Activated B cell treated with CpG ODN at 0.5 μM for 24 hours (primary cell): ENCODE measurements at places on chromosomes 5 and 9. TPM values are rescaled to one million over a fixed set of nuclear protein-coding genes. Genes with fewer than 3 reads are reported as not detected.

Gene ADGRD2
- total RNA-seq: not detected in 2 replicates

Gene ARID3C
- not detected in 2 replicates for total RNA-seq

Gene INPP5E
- 22.8 and 26.6 TPM in 2 replicates for total RNA-seq

Gene TLX3
- not detected in 2 replicates for total RNA-seq

DNA sequence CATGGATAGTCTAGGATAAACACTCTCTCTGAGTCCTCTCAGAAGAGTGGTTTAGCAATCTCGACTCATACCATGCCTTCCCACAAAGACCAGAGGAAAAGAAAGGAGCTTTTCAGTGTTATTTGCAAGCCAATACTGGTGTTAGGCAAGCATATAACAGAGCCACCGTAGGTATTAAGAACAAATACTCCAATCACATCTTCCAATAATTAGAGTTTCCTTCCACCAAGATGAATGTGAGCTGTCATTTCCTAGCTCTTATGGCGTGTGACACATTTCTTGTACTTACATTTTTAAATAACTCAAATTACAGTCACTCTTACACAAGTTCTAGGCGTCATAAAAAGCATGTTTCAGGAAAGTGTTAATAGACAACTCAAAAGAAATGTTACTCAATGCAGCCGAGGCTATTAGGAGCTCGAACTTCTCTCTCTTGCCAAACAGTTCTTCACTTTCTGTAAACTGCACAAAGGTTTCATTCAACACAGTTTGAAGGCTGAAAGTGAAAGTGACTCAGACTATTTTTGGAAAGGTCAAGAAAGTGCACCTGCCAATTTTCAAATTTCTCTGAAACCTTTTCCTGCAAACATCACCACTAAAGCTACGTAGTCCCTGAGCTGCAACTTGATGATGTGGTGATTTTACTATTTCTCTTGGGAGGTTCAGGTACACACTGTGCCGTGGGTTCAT is 153.8 kb downstream of the AUH start:
- no peaks in the 10 kb centered on the region for H3K27me3 ChIP-seq
- peak overlapping the region; percentile 47 for H3K4me3 ChIP-seq
- H3K4me1 ChIP-seq: peaks cover 36% of the 10 kb centered on the region
- H3K27ac ChIP-seq: peak overlapping the region; percentile 83
- no peak for DNase-seq
- H3K36me3 ChIP-seq: no peaks in the 10 kb centered on the region

- no peak overlapping the region for H3K27ac ChIP-seq
- no peaks in the 10 kb centered on the region for H3K36me3 ChIP-seq
- H3K4me3 ChIP-seq: no peak overlapping the region
- DNase-seq: no peak
- H3K4me1 ChIP-seq: no peaks in the 10 kb centered on the region
These were observed 308.1 kb upstream of the ADCY2 start for GRCh38 chr5:7087719-7088297.

DNA sequence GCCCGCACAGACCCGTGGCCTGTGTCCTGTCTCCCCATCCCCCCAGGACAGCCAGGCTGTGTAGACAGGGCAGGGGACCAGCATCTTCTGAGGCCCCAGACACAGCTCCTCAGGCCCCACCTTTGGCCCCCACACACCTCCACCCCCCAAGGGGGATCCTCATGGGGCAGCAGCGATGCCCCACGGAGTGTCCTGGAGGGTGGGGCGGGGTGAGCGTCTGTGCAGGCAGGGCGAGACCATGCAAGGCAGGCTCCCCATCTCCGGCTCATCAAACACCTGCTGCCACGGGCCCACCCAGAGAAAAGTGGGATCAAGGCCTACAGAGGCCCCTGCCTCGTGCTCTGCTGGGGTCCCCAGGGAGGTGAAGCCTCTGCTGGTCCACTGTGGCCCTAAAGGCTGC is 118.7 kb upstream of the FOXD4L5 start:
- no peaks in the 10 kb centered on the region for H3K27me3 ChIP-seq
- no peaks in the 10 kb centered on the region for H3K4me1 ChIP-seq
- no peaks in the 10 kb centered on the region for H3K36me3 ChIP-seq
- no peak overlapping the region for H3K27ac ChIP-seq
- no peak for DNase-seq

GRCh38 chr9:132090771-132091170 is 11.1 kb upstream of the MED27 start:
- no peaks in the 10 kb centered on the region for H3K36me3 ChIP-seq
- no peak overlapping the region for H3K4me3 ChIP-seq
- no peaks in the 10 kb centered on the region for H3K4me1 ChIP-seq
- no peak overlapping the region for H3K27ac ChIP-seq
- peaks cover 25% of the 10 kb centered on the region for H3K27me3 ChIP-seq
- DNase-seq: no peak

DNA sequence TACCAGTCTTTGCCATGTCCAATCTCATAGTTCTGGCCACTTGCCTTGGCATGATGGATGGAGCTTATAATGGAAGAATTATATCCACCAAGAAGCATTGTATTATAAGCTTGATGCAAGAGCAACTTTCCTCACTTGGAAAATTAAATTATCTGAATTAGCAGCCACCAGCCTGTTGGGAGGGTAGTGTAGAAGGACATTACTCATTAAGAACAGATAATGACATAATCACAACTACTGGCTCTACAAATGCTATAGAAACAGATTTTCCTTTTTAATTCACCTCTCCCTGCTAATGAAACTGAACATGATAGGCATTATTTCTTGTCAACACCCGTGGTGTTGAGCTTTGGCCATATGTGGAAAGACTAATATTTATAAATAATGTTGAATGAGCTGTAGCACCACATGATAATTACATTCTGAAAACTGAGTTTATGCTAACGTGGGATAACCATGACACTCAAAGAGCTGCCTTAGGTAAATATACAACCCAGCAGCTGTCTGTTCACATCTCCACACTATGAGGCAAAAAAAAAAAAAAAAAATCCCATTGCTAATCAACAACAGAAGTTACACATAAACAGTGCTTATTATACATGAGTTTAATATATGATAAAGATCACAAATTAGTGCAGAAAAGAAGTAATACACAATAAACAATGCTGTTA is 48.1 kb upstream of the NR4A3 start:
- H3K4me1 ChIP-seq: no peaks in the 10 kb centered on the region
- no peaks in the 10 kb centered on the region for H3K36me3 ChIP-seq
- H3K27ac ChIP-seq: no peak overlapping the region
- peaks cover 12% of the 10 kb centered on the region for H3K27me3 ChIP-seq
- DNase-seq: no peak

GRCh38 chr5:172679628-172680212 is 38.7 kb downstream of the NEURL1B start:
- no peak overlapping the region for H3K27ac ChIP-seq
- H3K27me3 ChIP-seq: peaks cover 2% of the 10 kb centered on the region
- DNase-seq: no peak
- H3K4me3 ChIP-seq: no peak overlapping the region
- no peaks in the 10 kb centered on the region for H3K36me3 ChIP-seq

DNA sequence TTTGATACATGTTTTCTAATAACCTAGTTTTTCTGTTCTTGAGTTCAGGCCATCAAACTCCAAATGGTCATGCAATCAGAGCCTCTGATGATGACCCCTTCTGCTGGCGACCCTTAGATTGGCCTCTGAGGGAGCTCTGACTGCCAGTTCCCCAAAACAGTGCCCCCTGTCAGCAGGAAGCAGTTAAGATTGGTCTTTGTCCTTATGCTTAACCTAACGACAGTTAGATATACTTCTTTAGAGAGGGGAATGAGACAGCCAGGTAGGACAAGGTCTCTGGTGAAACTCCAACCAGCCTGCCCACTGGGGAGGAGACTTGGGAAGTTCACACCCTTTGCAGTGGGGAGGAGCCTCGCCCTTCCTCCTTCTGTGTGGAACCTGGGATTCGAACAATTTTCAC is 390.4 kb upstream of the KIF2A start:
- H3K27me3 ChIP-seq: peaks cover 2% of the 10 kb centered on the region
- no peak for DNase-seq
- no peaks in the 10 kb centered on the region for H3K36me3 ChIP-seq
- H3K4me1 ChIP-seq: no peaks in the 10 kb centered on the region
- no peak overlapping the region for H3K4me3 ChIP-seq

GRCh38 chr5:62922191-62922590 is 343.6 kb downstream of the LRRC70 start:
- H3K27me3 ChIP-seq: no peaks in the 10 kb centered on the region
- no peak for DNase-seq
- H3K27ac ChIP-seq: no peak overlapping the region
- H3K4me1 ChIP-seq: no peaks in the 10 kb centered on the region
- no peak overlapping the region for H3K4me3 ChIP-seq
- H3K36me3 ChIP-seq: no peaks in the 10 kb centered on the region

DNA sequence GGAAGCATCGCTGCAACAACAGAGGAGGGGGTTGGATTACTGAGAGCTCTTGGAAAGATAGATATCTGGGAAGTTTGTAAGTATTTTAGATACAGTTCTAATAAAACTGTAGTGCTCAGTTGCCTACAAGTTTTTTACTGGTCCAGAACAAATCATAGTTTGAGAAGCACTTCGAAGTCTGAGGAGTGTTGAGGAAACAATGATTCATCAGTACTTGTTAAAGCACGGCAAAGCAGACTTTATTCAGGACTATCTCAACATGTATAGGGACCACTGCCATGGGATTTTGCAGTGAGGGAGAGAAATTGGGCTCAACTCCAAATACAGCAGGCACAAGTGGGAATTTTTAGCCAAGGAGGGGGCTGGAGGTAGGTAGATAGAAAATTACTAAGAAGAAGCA is 25.3 kb upstream of the RECK start:
- H3K4me3 ChIP-seq: no peak overlapping the region
- no peak for DNase-seq
- H3K36me3 ChIP-seq: no peaks in the 10 kb centered on the region

- peaks cover 26% of the 10 kb centered on the region for H3K4me1 ChIP-seq
- no peaks in the 10 kb centered on the region for H3K27me3 ChIP-seq
- H3K27ac ChIP-seq: no peak overlapping the region
- no peak for DNase-seq
These were observed 65.4 kb downstream of the AUH start for GRCh38 chr9:91296354-91296753.

- H3K4me1 ChIP-seq: no peaks in the 10 kb centered on the region
- H3K27ac ChIP-seq: no peak overlapping the region
- H3K4me3 ChIP-seq: no peak overlapping the region
- no peaks in the 10 kb centered on the region for H3K36me3 ChIP-seq
These were observed 240.8 kb upstream of the TMEM161B start for GRCh38 chr5:88509403-88509802.

DNA sequence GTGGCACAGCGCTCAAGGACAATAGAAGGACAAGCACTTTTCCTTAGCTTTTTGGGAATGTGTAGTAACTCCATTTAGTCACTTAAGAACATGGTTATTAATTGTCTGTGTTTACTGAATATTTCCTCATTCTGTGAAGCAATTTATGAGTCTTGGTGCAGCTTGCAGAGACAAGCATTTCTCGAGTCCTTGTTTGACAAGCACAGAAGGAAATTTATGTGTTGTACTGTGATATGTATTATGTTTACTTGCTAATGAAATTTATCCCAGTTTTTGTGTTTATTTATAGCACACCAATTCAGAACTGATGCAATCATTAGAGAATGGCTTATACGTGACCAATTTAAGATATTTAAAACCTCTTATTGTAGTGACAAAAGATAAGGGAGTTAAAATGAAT is 168.6 kb downstream of the PRELID2 start:
- no peaks in the 10 kb centered on the region for H3K27me3 ChIP-seq
- H3K4me1 ChIP-seq: no peaks in the 10 kb centered on the region
- H3K27ac ChIP-seq: no peak overlapping the region
- no peak overlapping the region for H3K4me3 ChIP-seq
- no peak for DNase-seq

DNA sequence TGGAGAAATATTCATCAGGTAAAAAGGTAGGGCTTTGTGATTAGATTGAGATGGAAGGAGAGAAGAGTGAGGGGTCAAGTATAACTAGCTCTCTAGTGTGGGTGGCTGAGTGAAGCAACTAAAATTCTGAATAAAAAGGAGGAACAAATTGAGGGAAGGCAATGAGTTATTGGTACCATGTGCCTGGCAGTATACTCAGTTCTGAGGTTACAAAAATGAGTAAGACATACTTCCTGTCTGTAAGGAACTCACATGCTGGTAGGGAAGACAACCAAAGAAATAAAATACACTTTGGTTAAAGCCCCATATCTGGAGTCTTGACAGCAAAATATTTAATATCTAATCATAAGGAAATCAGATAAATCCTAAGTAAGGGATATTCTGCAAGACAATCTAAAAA is 476.8 kb upstream of the C9orf72 start:
- no peaks in the 10 kb centered on the region for H3K36me3 ChIP-seq
- no peaks in the 10 kb centered on the region for H3K4me1 ChIP-seq
- no peak overlapping the region for H3K4me3 ChIP-seq
- H3K27ac ChIP-seq: no peak overlapping the region

- peak overlapping the region; percentile 59 for H3K4me3 ChIP-seq
- H3K36me3 ChIP-seq: peaks cover 22% of the 10 kb centered on the region
- peak; percentile 34 for DNase-seq
- H3K27ac ChIP-seq: peak overlapping the region; percentile 99
- H3K27me3 ChIP-seq: no peaks in the 10 kb centered on the region
These were observed 97.6 kb upstream of the GRHPR start for GRCh38 chr9:37324691-37325490.

DNA sequence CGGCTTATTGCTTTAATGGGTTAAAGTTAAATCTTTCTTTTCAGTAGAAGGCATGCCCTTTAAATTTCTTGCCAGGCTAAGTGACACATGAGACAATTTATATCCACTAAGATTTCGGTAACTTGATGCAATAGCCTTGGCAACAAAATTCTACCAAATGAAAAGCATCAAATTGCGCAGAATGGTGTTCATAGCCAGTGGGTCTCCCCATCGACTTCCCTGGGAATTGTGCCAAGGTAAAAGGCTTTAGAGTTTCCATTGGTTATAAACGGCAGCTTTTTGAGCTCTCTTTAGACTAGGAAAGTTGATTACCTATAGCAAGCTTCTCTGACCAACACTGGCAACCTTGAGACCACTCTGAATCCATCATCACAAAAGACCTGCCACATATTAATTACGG is 358.4 kb downstream of the ARRDC3 start:
- no peak overlapping the region for H3K4me3 ChIP-seq
- H3K4me1 ChIP-seq: no peaks in the 10 kb centered on the region
- no peak for DNase-seq

DNA sequence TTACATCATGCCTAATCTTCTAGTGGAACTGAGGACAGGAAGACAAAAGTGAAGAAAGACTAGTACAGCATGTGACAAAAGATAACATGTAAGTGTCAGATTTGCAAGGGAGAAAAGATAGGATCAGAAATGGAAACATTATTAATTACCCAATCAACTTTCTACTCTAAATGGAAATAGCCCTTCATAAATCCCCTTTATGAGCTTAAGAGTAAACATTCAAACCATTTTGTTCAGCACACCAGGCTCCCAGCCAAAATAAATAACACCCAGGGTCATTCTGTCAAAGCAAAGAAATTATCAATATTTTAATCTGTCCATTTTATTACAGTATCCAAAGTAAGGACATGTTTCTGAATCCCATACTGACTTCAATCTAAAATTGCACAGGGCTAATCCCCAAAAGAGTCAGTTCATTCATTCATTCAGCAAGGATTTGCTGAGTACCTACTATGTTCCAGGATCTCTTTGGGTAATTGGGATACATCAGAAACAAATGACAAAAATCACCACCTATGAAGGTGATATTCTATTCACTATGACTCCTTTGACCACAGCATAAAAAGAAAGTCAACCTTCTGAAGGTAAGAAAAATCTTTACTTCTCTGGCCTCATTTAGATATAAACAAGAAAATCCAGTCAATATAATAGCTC is 5.3 kb downstream of the PRELID2 start:
- H3K27me3 ChIP-seq: no peaks in the 10 kb centered on the region
- no peak for DNase-seq
- no peak overlapping the region for H3K4me3 ChIP-seq
- H3K4me1 ChIP-seq: peaks cover 4% of the 10 kb centered on the region
